Nucleus accumbens (tissue), 56 donors: ENCODE measurements at places on chromosomes 6 and 20.

DNA sequence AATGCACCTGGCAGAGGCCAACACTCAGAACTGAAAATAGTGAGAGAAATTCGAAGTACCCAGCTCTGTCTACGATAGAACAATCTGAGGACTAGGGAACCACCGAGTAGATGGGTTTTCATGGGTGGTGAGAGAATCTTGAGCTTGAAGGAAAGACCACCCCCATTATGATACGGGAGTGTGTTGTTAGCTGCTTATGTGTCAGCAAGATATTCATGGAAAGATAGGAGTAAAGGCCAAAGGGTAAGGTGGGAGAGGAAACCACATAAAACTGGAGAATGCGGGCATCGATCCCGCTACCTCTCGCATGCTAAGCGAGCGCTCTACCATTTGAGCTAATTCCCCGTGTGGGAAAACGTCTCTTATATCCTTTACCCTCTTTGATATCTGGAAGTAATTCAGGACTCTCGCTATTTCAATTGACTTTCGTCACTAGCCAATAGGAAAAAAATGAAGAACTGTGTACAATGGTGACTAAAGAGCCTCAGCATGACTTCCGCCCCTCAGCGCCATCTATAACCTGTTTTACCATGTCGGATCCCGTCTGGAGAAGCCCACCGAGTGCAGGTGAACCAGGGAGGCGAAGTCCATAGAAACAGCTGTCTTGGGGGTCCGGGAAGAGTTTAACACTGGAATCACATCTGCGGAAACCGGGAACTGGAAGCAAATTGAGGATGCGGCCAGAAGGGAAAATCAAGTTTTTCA, 25.0 kb upstream of the ABT1 start:
- DNase-seq, result peak; percentile 21

DNA sequence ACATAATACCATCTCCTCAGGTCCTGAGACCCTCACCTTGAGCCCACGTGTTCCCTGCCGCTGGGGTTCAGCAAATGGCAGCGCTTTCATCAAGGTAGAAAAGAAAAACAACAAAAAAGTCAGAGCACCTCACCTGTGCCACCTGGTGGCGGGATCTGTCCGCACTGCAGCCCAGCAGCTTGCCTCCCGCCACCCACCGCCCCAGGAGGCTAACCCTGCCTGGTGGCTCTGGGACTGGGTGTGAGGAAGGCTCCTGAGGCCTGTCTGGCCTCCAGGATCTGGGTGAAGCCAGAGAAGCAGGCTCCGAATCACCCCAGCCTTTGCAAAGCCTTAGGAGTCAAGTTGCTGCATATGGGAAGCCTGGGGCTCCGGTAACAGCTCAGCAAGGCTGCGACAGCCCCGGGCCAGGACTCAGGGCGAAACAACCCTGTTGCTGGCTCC, 270.8 kb downstream of the BMP7 start:
- no peak for DNase-seq

- no peak for DNase-seq
These were observed 199.0 kb downstream of the JARID2 start for GRCh38 chr6:15444881-15445280.

DNA sequence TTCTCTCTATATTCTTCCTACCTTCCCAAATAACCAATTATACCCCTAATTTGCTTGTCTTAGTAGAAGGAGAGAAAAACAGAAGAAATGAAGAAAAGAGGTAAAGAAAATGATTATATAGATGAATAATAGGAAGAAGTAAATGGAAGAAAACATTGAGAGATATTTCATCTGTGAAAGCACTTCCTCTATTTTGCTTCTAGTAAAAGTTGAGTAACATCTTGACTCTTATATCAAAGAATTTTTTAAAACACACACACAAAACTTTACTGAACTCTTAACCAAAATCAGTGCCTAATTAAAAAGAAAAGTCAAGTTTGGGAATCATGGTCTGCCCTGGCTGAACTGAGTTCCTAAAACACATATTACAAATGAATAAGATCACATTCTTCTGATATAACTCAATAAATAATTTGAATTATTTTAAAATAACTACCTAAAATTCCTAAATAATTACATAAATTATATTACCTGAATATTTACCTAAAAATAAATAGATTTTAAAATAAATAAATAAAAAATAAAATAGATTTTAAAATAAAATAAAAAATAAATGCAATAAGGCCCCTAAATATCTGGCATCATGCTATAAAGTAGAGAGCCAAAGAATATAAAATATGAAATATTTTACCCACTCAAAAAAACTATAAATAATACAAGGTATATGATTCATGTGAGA, 8.8 kb downstream of the SLC17A2 start:
- no peak for DNase-seq

DNA sequence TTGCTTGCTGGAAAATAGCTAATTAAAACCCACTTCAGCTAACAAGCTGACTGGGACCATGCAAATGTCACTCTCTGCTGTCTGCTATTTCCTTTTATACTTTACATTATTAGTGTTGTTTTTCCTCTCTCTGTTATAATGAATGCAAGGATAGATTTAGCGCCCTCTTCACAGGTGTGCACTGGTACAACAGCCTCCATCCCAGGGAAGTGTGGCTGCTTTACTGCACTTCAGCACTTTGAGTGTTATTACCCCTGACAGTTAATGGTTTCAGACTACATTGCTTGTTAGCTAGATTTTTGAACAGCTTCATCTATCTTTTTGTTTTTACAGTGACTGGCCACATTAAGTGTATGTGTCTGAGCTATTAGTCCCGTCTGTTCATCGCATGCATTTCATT, 405.7 kb downstream of the RNF144B start:
- no peak for DNase-seq

DNA sequence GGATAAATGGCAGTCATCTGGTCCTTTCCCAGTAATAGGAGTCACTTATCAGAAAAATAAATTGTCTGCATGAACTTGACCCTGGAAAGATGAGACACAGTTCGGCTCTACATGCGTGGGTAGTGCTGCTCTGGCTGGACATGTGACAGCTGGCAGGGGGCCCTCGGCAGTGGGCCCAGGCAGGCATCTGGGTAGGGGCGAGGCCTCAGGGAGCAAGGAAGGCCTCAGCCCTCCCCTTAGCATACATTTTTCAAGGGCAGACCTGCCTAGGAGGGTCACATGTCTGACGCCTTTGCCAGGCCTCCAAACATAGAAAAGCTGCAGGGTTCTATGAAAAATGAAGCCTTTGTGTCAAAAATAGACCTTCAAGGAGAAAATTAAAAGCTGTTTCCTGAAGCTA, 12.8 kb upstream of the ILRUN start:
- peak; percentile 70 for DNase-seq

- DNase-seq, result no peak
These were observed 3.3 kb downstream of the ARHGAP40 start for GRCh38 chr20:38604873-38605303.

- DNase-seq, result no peak
These were observed 77.0 kb downstream of the ADTRP start for GRCh38 chr6:11701573-11701972.

GRCh38 chr20:4090756-4091489, 75.6 kb upstream of the RNF24 start:
- DNase-seq, result no peak

- no peak for DNase-seq
These were observed 2.7 kb upstream of the SLC9A8 start for GRCh38 chr20:49809803-49810359.

DNA sequence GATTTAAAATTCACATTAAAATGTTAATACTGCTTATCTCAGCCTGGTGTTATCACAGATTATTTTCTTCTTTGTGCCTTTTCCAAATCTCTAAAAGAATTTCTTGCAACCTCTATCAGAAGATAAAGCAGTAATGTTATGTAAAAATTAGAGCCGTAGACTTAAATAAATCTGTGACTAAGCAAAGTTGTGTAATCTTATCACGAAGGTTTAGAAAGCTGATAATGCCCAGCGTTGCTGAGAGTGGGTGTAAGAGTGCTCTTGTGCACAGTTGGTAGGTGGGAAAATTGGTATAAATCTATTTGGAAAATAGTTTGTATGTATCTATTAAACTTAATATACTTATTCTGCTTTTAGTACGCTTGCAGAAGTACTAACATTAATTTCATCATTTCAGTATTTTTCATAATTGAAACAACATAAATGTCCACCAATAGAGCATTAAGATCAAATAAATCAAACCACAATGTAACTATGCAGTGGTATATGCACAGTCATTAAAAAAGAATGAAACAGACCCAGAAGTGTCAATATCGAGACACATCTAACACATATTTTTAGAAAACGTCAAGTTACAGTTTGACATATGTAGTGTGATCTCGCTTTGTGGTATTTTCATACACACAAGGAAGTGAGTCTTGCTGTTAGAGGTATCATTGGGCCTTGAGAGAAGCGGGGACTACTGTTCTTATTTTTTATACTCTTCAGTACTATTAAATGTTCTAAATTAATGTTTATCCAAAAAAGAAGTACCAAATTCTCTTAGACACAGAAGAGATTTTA, 54.4 kb upstream of the PBOV1 start:
- no peak for DNase-seq

- DNase-seq, result no peak
These were observed 458.6 kb upstream of the JARID2 start for GRCh38 chr6:14787250-14787649.

DNA sequence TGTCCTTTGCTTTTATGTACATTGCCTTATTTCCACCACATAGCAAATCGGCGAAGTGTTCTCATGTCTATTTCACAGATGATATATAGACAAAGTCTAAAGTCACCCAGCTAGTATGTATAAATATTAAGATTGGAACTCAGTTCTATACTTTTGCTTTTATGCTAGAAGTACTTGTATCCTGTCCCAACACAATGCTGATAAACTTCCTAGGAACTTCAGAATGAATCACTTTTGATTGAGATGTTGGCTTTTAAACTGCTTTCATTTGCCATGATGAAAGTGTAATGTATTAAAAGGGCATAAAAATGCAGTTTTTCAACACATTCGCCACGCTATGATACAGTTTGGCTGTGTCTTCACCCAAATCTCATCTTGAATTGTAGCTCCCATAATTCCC, 50.8 kb downstream of the GCLC start:
- no peak for DNase-seq

- DNase-seq, result no peak
These were observed 20.2 kb upstream of the TBC1D7 start for GRCh38 chr6:13348334-13349113.

- DNase-seq, result no peak
These were observed 285.4 kb upstream of the FLRT3 start for GRCh38 chr20:14622796-14623195.

DNA sequence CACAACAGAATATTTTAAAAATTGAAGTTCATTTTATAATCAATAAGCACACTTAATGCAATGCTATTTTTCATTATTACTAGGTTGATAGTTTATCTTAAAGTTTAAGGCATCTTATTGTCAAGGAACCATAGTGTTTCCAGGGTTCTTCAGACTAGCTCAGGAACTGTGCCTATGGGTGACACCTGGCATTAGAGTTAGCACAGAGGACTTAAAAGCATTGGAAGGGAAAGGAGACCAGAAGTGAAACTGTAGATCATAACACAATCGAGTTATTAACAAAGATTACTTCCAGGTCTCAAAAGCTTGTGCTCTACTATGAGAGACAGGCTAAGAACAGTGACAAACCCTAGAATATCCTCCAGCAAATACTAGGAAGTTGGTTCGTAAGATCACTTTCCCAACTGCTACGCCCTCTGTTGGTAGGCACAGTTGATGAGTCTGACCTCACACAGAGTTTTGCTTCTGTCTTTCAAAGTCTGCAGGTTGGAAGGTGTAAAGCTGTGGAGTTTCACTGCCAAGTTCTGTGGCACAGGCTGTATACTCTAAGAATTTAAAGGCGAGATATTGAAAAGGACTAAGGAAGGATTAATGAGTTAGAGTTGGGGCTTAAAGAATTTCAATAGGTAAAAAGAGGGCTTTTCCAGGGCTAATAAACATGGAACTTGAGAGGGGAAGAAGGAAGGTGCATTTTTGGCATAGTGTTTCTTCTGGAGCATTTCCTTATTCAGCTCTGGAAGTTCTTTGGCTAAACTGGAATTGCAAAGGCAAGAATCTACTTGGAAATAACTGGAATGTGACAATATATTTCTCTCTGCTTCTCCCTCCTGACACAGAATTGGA, 531.3 kb upstream of the JAG1 start:
- no peak for DNase-seq

DNA sequence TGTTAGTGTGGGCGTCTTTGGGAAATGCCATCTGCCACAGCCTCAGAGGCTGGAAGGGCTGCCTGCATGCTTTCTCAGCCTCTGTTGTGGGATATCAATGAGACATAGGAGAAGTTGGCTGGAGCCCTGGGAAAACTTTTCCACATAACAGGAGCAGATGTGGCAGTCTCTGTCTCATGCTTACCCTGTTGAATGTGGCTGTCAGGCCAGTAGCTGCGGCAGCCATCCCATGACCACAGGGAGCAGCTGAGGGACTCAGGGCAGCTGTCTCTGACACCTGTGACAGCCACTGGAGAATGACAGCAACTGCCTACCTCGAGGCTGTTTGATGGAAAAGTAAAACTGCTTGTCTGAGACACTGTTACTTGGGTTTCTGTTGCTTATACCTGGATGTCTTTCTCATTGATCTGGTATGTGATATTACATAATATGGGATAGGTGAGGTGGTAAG, 64.4 kb downstream of the TULP4 start:
- DNase-seq, result peak; percentile 22

- DNase-seq, result no peak
These were observed 61.0 kb downstream of the LYRM4 start for GRCh38 chr6:5199702-5200101.

- no peak for DNase-seq
These were observed 304.1 kb downstream of the LAMA2 start for GRCh38 chr6:129186988-129187387.

GRCh38 chr20:46118481-46119020, 437 bp downstream of the CD40 start:
- DNase-seq, result no peak

DNA sequence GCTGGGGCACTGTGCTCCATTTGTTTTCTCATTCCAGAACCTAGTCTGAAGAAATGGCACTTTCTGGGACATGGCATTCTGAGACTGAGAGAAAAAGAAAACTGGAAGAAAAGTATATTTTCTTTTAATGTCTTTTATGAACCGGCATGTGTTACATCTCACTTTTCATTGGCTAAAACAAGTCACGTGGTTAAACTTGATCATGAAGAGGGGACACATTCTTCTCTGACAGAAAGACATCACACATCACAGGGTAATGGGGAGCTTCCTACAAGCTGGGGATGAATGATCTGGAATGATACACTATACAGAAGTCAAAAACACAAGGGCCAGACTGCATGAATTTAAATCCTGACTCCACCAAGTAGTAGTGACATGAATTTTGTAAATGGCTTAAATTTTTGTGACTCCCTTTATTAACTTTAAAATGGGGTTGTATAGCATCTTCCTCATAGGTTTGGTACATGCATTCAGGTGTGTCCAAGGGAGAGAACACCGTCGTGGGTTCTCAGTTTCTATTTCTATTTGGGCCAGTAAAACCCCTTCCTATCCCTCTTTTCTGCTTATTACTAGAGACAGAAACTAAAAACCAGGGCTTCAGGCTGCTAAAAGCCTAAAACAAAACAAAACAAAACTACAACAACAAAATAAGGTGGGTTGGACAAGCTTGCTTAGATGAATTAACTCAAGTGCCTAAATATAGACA, 61.7 kb upstream of the GFRAL start:
- DNase-seq, result no peak

- no peak for DNase-seq
These were observed 449 bp upstream of the AVP start for GRCh38 chr20:3084986-3085360.
